ENCODE measurements at places on chromosomes 12 and 14.

GRCh38 chr12:22682663-22683062, 57.7 kb downstream of the ETNK1 start:
- DNase-seq, result no peak

DNA sequence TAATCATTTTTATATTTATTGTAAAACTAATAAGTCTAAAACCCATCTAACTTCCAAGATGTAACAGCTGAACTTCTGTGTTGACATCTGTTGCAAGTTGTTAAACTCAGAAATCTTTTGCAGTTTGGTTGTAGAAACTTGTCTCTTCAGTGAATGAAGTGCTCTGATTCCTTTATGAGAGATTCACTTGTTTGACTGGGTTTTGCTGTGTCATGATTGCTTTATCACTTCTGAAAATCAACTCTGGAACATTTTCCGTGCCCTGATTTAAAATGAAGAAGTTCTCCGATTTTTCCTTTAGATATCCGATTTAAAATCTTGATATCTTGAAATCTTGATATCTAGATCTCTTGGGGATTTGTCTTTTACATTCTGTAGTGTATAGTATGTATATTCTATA, 65.1 kb downstream of the DIP2B start:
- no peak for DNase-seq

- no peak for DNase-seq
These were observed 76.3 kb upstream of the OTX2 start for GRCh38 chr14:56886471-56887062.

GRCh38 chr12:26691234-26691970, 141.6 kb downstream of the ITPR2 start:
- DNase-seq, result no peak

GRCh38 chr12:91455321-91455720, 272.7 kb upstream of the DCN start:
- no peak for DNase-seq

GRCh38 chr12:49733219-49734017, 7.9 kb upstream of the TMBIM6 start:
- no peak for DNase-seq

DNA sequence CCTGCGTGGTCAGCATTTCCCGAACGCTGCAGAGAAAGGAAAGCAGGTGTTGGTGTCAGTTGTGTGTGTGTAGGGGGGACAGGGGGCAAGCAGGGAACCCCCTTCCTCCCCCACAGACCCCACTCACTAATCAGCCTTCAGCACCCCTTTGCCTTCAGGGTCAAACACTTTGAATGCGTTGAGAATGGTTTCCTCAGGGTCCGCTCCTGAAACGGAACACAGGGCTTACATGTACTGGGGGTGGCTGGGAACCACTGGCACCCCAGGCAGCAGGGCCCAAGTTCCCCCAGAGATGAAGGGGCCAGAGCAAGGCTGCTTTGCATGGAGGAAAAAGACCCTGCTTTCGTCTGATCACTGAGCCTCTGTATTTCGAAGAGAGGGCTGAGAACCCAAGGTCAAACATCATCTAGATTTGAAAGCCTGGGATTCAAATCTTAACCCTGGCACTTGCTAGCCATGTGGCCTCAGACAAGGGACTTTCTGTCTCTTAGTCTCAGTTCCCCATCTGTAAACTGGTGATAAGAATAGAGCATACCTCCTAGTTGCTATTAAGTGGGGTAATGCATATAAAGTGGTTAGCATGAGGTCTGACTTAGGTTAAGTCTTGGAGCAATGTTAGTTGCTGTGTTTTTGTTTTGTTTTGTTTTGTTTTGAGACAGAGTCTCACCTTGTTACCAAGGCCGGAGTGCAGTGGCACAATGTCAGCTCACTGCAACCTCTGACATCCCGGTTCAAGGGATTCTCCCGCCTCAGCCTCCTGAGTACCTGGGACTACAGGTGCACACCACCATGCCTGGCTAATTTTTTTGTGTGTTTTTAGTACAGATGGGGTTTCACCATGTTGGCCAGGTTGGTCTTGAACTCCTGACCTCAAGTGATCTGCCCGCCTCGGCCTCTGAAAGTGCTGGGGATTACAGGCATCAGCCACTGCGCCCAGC, 7.0 kb downstream of the MYL2 start:
- DNase-seq, result no peak

GRCh38 chr12:128856035-128856790, 2.9 kb downstream of the GLT1D1 start:
- DNase-seq, result no peak

DNA sequence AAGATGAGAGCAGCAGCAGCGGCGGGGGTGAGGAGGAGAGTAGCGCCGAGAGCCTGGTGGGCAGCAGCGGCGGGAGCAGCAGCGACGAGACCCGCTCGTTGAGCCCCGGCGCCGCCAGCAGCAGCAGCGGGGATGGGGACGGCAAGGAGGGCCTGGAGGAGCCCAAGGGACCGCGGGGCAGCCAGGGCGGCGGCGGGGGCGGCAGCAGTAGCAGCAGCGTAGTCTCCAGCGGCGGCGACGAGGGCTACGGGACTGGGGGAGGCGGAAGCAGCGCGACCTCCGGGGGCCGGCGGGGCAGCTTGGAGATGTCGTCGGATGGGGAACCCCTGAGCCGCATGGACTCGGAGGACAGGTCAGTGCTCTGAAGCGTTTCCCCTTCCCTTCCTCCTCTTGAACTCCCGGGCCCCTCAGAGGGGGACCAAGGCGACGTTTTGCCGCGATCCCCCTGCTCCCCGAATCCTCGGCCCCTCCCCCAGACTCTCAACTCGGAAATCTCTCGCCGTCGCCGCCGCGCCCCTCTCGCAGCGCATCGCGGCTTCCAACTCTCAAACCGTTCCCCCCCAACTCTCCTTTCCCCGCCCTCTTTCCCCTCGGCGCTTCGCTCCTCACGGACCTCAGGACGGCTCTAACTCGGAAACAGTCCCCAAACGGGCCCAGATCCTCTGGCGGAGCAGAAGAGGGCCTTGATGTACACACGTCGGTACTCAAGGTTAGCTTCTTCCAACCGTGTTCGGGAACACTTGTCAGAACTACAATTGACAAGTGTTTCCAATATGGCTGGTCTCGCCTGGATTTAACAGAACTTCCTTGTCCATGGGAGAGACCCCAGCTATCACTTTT, 947 bp downstream of the AEBP2 start:
- peak; percentile 80 for DNase-seq

- no peak for DNase-seq
These were observed 340.1 kb upstream of the FKBP4 start for GRCh38 chr12:2454601-2455177.

DNA sequence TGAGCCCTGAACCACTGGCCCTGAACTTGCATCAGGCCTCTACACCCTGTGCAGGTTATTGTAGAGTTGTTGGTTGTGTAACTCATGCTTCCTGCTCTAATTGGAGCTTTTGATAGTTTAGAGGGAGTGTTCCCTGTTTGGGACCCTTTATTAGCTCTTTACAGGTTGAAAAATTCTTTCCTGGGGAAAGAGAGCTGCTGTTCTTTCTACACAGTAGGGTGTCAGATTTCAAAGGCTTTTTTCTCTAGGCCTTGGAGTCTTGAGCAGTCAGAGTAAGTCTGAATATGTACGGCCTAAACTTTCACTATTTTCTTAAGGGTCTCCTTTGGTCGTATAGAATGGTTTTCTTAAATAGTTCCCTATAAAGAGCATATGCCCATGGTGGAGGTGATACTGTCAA, 60.8 kb upstream of the NEDD1 start:
- no peak for DNase-seq

GRCh38 chr12:10205220-10205807, 7.4 kb upstream of the GABARAPL1 start:
- no peak for DNase-seq

GRCh38 chr14:85583380-85583779, 53.4 kb downstream of the FLRT2 start:
- no peak for DNase-seq

GRCh38 chr12:104496336-104496735, 39.6 kb downstream of the CHST11 start:
- no peak for DNase-seq

DNA sequence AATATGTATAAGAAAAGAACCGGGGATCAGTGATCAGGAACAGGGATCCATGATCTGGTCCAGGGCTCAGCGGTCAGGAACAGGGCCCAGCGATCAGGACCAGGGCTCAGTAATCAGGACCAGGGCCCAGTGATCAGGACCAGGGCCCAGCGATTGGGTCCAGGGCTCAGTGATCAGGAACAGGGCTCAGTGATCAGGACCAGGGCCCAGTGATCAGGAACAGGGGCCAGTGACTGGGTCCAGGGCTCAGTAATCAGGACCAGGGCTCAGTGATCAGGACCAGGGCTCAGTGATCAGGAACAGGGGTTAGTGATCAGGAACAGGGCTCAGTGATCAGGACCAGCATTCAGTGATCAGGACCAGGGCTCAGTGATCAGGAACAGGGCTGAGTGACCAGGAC, 56.3 kb downstream of the TMEM121 start:
- no peak for DNase-seq

DNA sequence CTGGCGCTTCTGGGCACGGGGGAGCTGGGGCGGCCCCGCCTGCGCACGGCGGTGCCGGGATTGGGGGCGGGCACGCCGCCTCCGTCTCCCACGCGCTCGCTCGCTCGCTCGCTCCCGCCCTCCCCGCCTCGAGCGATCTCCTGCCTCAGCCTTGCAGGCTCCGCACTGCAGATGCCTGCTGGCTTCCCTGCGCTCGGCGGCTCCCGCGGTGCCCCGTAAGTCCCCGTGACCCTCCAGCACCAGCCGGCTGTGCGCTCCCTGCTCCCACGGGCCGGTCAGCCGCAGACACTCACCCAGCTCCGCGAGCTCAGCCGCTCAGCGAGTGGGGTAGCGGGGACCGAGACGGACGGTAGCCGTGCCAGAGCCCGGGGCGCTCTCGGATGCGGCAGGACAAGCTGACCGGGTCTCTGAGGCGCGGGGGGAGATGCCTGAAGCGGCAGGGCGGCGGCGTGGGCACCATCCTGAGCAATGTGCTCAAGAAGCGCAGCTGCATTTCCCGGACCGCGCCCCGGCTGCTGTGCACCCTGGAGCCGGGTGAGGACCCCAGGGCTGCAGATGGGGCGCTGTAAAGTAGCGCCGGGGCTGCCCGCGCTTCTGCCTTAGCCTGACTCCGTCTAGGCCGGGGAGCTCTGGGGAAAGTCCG, at the start of gene TBC1D30:
TBC1D30 (plus strand) TSS at position 148 of the 643 bp plus-strand sequence; CDS start at position 381, 233 bp downstream.
- peak; percentile 38 for DNase-seq

DNA sequence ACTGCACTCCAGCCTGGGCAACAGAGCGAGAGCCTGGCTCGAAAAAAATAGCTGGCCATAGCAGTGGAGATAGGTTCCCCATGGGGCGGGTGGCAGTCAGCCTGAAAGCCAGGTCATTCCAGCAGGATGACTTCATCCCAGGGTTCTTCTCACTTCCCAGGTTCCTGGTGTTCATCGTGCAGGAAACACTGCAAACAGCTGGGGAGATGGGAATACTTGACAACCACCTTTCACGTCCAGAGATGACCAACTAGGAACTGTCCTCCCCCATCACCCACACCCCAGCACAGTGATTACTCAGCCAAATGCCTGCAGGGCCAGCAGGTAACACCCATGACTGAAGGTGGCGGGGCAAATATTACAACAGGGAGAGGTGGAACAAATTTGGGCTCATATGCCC, 1.7 kb downstream of the VSIG10 start:
- no peak for DNase-seq

DNA sequence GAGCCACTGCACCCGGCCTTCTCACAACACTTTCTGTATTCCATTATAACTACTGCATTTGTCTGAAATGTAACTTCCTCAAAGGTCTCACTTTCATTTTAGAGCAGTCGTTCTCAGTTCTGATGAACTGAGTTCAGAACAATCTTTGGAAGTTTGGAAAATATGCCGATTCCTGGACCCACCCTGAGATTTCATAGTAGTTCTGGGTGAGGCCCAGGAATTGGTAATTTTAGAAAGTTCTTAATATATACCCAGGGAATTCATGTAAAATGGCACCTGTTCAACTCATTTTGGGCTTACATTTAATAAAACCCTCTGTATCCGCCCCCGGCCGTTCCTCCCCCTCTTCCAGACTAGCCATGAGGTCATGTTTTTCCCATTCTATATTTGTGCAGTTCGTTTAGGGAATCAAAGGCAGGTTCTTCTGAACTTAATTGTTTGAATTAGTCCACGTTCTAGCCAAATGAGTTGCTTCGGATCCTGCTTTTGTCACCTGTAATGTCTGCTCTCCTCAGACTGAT, 5.9 kb downstream of the GSG1 start:
- DNase-seq, result no peak

DNA sequence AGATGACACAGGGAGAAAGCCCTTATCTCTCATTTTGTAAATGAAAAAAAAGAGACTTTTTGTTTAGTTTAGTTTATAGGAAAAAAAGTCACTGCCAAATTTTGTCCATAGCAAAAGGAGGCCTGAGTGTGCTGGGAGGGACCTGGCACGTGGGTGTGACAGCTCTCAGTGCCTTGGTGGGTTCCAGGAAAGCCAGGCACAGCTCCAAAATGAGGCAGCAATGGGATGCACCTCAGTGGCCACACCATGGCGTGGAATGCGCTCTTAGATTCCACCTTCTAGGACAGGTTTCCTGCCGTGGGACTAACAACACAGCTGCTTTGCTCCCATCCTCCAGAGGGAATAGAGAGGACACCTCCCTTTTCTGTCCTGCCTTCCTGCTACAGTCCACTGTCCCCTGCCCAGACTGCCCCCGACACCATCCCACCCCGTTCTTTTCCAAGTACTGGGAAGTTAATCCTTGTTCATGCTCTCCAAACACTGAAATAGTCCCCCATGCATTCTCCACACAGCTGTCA, 207.6 kb downstream of the EMP1 start:
- DNase-seq, result no peak

DNA sequence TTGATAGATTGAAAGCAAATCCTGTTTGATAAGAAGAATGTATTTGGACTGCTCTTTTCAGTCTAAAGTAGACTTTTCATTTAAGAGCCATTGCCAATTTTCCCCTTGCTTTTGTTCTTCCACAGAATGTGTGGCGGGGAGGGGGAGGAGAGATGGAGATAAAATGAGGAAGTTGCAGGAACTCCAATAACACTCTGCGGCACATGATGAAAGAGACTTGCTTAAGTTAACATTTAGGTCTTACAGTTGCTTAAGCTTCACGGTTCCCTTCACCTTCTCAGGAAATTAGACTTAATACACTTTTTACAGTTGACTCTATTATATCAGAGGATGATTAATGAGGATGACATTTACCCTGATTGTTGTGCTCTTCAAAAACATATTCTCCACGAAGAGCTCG, 537.3 kb downstream of the TMTC2 start:
- no peak for DNase-seq

GRCh38 chr12:41459111-41459905, 271.2 kb downstream of the PDZRN4 start:
- DNase-seq, result no peak

DNA sequence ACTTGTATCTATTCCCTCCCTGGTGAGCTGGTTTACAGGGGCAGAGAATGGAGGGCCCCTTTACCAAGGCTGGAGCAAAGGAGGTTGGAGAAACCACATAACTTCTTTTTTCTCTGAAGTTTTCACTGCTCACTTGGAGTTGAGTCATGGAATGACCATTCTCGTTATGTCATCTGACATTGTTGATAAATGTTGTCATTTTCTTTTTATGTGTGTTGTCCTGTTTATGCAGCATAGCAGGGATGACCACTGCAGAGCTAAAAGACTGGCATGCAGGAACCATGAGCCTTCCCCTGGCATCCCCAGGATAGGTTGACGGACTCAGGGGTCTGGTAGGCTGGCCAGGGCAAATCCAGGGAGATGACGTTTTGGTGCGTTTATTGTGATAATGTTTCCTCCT, 256.8 kb upstream of the DDHD1 start:
- no peak for DNase-seq

GRCh38 chr14:104246401-104247335, 108.3 kb downstream of the KIF26A start:
- no peak for DNase-seq

Measured in activated T-cell treated with anti-CD3 and anti-CD28 coated beads, Interleukin-2, amount 50 U/mL, for 48 hours (primary cell).